ENCODE measurements at places on chromosomes 6 and 20.

DNA sequence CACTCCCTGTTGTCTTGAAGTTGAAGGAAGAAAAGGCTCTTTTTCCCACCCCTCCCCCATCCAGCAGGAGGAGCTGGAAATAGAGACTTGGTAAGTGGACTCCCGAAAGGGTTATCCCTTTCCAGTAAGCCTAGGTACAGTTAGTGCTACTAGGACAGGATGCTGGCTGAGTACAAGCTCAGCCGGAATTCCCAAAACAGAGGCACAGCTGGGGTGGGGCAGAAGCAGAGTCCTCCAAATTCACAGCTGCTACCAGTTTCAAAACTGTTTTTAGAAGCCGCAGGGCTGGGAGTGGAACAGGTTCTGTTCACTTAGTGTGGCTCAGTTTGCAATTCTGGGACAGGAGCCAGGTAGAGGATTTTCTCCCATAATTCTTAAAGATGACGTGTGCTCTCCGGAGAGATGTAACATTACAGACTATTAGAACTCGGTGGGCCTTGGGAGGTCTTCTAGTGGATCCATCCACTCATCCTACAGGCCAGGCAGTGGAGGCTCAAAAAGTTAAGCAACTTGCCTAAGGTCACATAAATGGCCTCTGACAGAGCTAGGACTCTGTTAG is 19.0 kb upstream of the UTRN start:
- DNase-seq = no peak

- DNase-seq = no peak
Measured at GRCh38 chr6:122701666-122702065, 77.8 kb upstream of the FABP7 start.

DNA sequence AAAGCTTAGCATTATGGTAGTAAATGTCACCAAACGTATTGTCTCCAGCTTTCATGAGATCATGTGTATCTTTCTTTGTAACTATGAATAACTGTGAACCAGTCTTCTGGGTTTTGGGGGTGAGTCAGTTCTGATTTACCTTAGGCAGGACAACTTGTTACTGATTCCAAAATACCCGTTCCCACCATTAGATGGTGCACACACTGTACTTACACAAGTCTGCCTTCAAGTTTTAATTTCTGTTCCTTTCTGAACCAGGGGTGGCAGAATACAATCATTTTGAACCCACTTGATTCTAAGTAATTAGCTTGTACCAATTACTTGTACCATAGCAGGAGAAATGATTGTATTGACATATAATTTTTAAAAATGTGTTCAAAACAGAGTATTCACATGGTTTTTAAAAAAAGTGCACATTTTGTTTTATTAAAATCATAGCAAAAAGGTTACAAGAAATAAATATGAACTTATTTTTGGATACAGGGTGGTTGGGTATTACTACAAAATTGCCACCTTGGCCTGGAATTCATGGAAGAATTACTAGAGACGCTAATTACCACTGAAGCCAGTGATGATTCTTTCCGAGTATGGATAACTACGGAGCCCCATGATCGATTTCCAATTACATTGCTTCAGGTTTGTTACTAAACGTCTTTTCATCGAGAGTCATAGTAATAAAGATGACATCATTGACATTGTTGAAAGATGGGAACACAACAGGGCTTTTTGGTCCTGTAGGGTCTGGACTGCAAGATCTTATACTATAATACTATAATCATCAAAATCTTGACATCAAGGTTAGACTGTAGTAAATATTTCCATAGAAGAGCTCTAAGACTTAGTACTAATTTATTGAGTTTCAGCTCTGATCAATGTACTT is 75.2 kb upstream of the GLP1R start:
- no peak for DNase-seq

DNA sequence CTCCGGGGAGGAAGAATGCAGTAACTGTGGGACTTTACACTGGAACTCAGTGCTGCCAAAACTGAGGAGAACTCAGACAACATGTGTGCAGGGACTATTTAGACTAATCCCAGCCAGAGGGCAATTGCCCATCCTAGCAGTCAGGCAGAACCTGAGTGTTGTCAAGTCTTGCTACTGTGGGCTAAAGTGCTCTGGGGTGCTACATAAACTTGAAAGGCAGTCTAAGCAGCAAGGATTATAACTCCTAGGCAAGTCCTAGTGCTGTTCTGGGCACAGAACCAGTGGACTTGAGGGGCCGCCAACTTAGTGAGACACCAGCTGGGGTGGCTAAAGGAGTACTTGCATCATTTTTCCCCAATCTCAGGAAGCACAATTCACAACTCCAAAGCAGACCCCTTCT is 363.8 kb upstream of the PTCHD4 start:
- DNase-seq = no peak

DNA sequence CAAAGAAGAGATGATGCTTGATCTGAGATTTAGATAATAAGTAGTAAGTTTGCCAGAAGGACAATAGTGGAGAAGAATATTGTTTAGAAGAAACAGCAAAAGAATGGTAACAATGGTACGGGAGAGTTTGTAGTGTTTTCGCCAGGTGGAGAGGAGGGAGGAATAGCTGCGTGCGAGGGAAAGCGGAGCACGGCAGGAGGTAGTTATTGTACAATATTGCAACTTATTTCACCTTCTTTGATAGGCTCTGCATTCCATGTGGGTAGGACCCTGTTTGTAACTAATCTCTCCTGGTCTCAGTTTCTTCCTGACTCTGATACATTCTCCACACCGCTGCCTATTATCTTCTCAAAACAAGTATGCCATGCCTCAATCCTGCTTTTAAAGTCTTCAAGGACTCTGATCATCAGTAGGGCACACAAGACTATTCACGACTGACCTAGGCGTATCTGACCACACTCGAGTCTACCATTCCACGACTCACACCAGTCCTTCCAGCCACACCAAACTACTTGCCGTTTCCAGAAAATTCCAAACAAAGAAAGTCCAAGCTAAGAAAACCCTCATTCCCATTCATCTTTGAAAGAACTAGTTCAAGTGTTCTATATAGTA is 1.1 kb downstream of the PPIL4 start:
- DNase-seq = no peak

GRCh38 chr20:3316136-3316535 is 77.1 kb upstream of the SLC4A11 start:
- DNase-seq = no peak

- no peak for DNase-seq
Measured at GRCh38 chr20:40959325-40960092, 69.1 kb upstream of the TOP1 start.

DNA sequence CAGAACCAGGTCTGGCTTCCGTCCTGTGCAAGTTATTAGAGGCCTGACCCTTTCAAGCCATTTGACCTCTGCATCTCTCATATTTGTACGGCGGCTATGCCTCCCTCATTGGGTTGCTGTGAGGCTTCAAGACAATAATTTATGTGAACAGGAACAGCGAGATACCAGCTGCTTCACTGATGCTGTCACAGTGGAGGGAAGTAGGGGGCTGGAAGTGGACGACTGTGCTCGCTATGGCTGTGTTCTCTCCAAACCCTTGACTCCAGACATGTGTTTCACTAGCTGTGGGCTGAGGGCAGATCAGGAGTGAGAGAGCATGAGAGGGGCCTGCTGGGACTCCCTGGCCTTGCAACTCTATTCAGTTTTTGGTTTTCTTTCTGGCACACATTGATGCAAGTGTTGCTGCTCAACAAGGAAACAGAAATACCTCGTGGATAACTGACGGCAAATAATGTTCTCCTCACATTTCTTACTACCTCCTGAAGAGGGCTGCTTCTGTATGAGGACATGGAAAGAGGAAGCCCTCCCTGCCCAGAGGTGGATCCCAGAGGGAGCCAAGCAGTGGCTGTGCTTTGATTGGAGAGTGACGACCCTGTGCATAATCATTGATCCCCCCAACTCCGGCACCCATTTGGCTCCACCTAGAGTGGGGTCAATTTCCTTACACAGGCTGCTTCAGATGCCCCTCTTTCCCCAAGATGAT is 34.7 kb upstream of the SCP2D1 start:
- DNase-seq = no peak

- DNase-seq = no peak
Measured at GRCh38 chr6:105990151-105990550, 96.0 kb upstream of the PRDM1 start.

DNA sequence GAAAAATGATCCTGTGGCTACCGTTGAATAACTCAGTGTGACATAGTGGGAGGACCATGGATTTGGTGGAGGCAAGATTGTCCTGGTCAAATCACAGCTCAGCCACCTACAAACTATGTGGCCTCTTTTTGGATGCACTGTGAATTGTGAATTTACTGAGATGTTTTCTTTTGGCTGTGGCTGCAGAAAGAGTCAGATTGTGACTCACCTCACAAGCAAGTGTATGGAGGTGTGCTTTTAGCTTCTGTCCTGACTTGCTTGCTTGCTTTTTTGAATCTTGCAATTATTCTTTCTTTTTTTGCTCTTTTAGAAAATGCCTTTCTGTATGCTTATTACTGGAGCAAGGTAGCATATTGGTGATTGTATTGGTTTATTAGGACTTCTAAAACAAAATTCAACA is 122.9 kb upstream of the FOXO3 start:
- DNase-seq = no peak

DNA sequence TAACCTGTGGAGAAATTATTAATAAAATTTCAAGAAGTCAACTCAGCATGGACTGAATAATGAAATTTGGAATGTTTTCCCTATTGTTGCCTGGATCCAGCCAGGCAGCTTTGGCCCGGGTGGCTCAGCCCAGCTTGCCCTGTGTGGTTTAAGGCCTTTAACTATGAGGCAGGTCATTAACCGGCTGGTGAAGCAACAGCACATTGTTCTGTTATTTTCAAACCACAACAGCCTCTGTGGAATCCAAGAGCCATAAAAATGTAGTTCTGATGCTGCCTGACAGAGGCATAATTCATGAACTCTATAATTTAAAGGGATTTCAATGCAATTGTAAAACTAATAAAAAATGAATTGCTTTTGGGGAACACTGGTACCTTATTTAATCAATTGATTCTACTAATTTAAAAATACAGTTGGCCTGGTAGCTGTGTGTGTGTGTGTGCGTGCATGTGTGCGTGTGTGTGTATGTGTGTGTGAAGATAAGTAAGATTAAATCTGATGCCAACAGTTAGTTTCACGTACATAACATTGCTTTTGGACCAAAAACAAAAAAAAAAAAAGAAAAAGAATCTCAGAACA is 117.7 kb downstream of the RPS12 start:
- DNase-seq = no peak

DNA sequence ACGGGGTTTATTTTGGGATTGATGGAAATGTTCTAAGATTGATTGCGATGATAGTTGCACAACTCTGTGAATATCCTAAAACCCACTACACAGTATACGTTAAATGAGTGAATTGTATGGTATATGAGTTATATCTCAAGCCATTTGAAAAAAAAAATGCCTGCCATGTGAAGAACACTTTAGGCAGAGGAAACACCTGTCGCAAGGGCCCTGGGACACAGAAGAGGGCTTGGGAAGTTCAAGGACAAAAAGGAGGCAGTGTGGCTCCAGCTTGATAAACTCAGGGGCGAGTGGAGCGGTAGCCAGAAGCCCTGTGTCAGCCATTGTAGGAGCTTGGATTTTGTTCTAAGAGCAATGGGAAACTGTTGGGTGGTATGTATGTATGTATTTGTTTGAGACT is 37.0 kb downstream of the CEP250 start:
- no peak for DNase-seq

- no peak for DNase-seq
Measured at GRCh38 chr20:63920226-63920625, 25.3 kb downstream of the DNAJC5 start.

- DNase-seq = no peak
Measured at GRCh38 chr6:3454273-3455010, 2.4 kb downstream of the SLC22A23 start.

- no peak for DNase-seq
Measured at GRCh38 chr20:23214903-23215302, 128.8 kb upstream of the CD93 start.

DNA sequence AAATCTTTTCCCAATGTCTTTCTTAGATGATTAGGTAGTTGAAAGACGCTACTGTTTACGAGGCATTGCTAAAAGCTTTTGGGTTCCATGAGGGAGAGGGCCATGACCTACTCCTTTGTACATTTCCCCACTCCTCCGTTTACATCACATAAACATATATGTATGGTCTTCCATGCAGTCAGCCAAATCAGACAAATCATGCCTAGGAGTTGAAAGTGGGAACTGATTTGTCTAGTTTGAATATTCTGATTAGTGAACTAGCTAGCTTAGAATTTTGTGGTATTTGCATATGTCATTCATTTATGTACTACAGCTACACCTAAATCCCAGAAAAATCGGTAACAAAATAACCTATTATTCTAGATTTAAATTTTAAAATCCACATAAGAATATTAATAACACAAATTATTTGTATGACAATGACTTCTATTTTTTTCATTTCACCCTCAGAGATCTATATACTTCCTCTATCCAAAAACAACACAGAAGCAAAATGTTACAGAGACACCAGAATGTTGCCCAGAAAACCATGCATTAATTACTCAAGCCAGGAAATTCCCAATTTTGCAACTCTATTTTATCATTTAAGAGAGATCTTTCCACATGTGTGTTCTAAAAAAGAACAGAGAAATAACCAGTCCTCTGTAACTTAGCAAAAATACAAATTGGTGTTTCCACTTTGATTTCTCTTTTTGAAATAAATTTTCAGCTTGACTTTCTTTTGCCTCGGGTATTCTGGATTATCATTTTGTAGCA is 231.9 kb downstream of the LAMA2 start:
- no peak for DNase-seq
